Activated CD4-positive, alpha-beta T cell treated with anti-CD3 and anti-CD28 coated beads, Interleukin-2, amount 50 U/mL, for 1 hour (primary cell): ENCODE measurements at places on chromosomes 6 and 20.

- no peak for DNase-seq
Observed at GRCh38 chr6:128821116-128821515, 61.8 kb upstream of the LAMA2 start.

DNA sequence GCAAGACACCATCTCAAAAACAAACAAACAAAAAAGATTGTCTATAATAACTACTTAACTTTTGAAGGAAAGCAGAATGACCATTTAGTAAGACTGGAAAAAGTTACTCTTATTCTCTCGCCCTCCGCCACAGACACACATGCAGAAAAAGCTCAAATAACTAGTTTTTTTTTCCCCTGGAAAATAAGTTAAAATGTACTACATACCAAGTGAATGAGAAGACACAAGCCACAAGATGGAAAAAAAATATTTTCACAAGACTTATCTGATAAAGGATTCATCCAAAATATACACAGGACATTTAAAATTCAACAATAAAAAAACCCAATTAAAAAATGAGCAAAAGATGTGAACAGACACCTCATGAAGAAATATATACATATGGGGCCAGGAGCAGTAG, 31.9 kb downstream of the NUDT3 start:
- no peak for DNase-seq

GRCh38 chr6:11035616-11036350, 8.3 kb downstream of the ELOVL2 start:
- no peak for DNase-seq

DNA sequence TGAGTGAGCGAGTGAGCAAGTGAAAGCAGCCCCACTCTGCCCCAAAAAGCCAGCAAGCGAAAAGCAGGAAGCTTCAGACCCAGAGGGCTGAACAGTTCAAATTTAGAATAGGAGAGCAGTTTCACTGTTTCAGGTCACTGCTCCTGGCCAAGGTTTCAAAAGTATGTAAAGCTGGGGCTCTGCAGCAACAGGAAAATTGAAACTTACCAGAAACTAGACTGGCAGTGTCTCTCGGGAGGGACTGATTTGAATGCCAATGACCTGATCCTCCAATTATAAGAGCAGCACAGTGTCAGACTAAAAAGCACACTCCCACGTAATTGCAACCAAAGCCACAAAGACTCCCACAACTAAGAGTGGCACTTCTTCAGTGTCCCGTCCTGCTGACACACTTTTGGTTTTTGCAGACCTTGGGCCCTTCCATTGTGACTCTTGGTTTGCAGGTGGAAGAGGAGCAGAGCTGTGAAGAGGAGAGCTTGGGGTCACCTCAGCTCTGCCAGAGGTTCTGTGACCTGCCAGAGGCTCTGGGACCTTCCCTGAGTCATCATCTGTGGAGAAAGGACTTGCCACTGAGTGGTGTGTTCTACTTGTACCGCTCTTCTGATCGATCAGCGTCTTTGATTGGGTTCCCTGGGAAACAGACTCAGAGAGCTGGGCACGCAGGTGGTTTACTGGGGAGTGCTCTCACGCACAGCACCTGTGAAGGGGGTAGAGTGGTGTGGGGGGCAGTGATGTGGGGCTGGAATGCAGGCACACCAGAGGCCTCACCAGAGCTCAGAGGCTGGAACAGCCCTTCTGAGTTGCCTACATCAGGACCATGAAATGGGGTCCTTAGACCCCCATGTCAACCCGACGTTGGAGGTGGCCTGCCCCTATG, 52.7 kb upstream of the PTGIS start:
- DNase-seq = no peak

DNA sequence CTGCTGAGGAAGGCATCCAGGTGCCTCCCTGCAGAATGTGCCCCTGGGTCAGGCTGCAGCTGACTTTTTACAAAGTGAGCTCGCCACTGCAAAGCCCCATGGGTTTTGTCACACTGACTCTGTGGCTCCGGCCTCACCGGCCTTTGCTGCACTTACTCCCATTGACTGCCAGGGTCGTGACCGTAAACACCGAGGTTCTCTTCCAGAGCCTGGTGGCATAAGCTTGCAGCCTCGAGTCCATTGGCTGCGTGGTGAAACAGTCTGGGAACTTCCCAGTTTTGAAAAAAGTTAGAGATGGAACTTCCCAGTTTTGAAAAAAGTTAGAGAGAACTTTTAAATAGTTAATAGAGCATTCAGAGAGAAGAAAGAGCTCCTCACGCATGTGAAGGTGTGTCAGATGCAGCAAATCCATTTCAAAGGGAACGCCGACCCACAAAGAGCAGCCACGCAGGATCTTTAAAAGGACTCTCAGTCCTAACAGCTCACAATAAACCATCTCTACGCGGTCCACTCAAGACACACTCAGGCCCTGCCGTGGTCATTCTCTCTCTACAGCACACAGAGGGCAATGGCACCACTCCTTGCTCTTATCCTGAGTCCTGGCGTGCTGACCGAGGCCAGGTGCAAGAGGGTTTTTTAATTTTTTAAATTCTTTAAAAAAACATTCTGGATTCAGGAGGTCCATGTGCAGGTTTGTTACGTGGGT, 12.8 kb downstream of the RAMACL start:
- no peak for DNase-seq

DNA sequence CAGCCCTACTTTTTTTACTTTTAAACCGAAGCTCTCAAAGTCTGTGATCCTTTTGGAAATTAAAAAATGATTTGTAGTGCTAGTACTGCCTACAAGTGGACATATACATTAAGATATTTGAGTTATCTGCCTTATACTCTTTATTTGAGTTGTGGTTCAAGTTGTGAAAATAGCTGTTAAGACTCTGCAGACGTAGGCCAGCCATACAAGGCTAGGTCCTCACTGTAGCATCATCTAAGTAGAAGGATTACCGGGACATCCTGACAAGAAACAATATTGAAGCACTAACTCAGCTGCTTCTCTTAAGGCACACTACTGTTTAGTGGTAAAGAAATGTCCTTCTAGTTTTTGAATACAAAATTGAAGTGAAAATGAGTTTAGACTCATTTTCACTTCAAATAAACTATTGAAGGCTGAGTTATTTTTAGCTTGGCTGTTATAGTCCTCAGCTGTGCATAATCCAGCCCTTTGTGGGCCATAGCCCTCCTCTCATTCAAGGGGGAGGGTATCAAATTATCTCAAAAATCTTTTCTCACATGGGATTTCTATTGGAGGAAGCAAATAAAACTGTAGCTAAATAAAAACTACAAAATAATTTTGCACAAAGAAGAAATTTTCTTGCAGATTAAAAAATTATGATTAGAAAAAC, 68.1 kb downstream of the JAG1 start:
- no peak for DNase-seq

- no peak for DNase-seq
Observed at GRCh38 chr6:6886171-6886885, 221.4 kb upstream of the RREB1 start.

DNA sequence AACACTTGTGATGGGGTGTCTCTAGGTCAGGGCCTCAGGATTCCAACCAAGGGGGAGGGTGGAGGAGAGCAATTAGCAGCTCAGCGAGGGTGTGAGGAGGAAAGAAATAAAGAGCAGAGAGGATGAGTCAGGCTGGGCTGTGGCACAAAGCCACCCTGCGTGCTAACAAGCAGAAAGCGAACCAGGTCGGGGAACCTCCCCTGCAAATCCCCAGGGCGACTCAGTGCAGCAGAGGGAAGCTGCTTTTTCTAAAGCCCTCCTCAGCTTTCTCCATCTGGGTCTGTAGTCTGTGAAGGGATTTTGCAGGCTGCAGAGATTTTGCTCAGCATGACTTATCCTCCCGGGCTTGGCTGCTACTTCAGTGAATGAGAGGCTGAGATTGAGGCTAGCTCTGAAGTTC, 6.6 kb upstream of the SPO11 start:
- DNase-seq = no peak

DNA sequence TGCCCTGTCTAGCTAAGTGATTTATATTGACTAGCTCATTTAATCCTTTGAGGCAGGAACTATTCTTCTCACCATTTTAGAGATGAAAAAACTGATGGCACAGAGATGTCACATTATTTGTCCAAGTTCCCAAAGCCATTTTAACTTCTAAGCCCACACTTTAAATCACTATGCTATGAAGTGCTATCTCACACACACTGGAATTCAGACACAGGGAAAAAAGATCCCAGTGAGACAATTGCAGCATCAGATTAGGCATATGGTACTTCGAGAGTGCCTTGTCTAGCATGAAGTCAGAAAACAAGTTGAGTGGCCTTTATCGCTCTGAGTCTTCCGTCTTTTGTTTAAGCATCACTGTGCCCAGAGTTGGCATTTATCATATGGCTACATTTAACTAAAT, 54.1 kb upstream of the PDE7B start:
- no peak for DNase-seq
